NCI-H2029 treated with DMSO at 0.1 percent for 48 hours (cell line): ENCODE measurements at places on chromosomes 16 and 17.

- no peak for DNase-seq
These were observed 24.3 kb downstream of the CENPV start for GRCh38 chr17:16328997-16329396.

DNA sequence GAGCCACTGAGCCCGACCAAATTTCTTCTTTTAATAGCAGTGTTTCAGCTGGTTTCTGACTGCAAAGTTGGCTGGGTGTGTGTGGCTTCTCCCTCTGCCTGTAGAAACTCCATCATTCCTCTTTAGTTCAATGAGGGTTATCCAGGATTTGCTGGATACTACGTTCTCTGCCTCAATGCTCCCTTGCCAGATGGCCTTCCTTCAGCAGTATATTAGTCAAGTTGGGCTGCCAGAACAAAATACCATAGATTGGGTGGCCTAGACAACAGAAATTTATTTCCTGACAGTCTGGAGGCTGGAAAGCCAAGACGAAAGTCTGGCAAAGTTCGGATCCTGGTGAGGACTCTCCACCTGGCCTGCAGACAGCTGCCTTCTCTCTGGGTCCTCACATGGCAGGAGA is 103.7 kb downstream of the NOG start:
- DNase-seq, result no peak

GRCh38 chr17:48001197-48001596 is 30.3 kb downstream of the CDK5RAP3 start:
- no peak for DNase-seq

GRCh38 chr17:56699186-56699894 is 105.8 kb downstream of the NOG start:
- DNase-seq, result peak; percentile 40

GRCh38 chr16:78092758-78093157 is 6.7 kb upstream of the WWOX start:
- DNase-seq, result no peak

GRCh38 chr17:80938556-80938955 is 53.1 kb upstream of the CHMP6 start:
- DNase-seq, result no peak
